ENCODE measurements at places on chromosomes 11 and 22.

DNA sequence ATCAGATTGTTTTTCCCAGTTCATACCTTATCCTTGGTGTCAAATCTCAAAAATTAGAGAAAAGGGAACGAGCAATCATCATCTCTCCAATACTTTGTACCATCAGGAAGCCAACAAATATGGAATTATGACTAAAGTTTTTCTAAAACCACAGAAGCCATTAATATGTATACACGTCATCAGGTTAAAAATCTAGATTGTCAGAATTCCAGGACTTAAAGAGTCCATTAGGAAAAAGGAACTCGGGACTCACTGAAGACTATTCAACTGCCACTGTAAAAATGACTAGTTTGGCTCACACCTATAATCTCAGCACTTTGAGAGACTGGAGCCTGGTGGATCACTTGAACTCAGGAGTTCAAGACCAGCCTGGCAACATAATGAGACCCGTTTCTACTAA lies 344.4 kb upstream of the LRRC4C start:
- no peak for DNase-seq

DNA sequence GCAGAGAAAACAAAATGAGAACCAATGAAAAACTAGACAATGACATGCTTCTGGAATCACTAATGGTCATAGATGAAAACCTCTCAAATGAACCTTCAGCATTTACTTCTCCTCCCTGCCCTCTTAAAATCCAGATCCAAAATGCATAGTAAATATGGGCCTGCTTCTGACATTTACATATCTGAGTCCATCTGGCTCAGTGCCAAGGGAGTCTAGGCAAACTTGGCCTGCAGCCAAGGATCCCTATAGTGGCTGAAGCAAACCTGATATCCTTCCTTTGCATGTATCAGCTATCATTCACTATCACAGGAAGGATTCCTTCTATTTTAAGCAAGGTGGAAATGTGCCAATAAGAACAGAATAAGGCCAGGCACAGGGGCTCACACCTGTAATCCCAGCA lies 104.8 kb downstream of the C11orf58 start:
- no peak for DNase-seq

GRCh38 chr11:15663777-15664218 lies 549.1 kb downstream of the INSC start:
- DNase-seq: no peak

GRCh38 chr11:118054712-118055640 lies 21.9 kb upstream of the TMPRSS4 start:
- DNase-seq: no peak

- DNase-seq: no peak
Measured at GRCh38 chr11:17635551-17635938, 83.8 kb upstream of the MYOD1 start.

DNA sequence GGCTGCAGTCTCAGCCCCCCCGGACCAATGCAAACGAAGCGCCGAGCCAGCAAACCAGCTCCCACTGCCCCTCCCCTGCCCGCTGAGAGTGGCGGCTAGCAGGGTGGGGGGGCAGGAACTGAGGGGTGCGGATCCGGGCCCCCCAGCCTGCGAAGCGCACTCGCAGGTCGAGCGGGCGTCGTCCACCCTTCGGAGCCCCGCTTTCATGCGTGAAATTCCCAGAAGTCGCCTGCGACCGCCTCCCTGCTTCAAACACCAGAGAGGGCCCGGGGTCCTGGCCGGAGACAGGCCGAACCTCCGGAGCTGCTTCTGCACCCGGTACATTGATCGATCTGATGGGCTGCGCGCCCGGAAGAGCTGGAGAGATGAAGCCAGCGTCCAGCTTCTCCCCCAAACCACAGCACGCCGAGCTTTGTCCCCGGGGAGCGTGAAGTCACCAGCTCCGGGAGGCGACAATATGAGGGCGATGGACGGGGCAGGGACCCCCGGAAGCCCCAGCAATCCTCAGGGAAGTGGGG lies 646 bp upstream of the PATZ1 start:
- no peak for DNase-seq

GRCh38 chr22:23076896-23077572 lies 6.7 kb downstream of the GNAZ start:
- DNase-seq: no peak

- no peak for DNase-seq
Measured at GRCh38 chr22:25453557-25453956, 110.9 kb upstream of the GRK3 start.

DNA sequence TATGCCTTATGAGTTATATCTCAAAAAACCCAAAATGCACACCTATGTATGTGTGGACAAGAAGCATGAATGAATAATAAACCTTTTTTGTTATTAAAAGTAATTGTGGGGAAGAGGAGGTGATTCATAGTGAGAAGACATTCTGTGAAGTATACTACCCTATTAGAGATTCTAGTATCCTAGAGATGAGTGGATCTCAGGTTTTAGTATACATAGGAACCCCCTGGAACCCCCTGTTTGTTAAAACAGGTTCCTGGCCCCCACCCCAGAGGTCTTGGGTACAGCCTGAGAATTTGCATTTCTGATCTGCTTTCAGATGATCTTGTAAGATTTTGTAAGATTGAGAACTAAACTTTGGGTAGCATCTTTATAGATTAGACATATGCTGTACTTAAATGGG lies 17.5 kb downstream of the NUCB2 start:
- DNase-seq: no peak

- DNase-seq: no peak
Measured at GRCh38 chr11:90391756-90392155, 168.9 kb upstream of the CHORDC1 start.

- DNase-seq: no peak
Measured at GRCh38 chr22:25359601-25360261, 140.3 kb downstream of the CRYBB2 start.
